Fibroblast of the aortic adventitia (primary cell): ENCODE measurements at places on chromosomes 3 and 15. TPM values are rescaled to one million over a fixed set of nuclear protein-coding genes. Genes with fewer than 3 reads are reported as not detected.

- DNase-seq: no peak
These were observed 394.2 kb upstream of the ROBO2 start for GRCh38 chr3:76645724-76646123.

GRCh38 chr15:68112706-68113105, 58.6 kb downstream of the PIAS1 start:
- DNase-seq: no peak

DNA sequence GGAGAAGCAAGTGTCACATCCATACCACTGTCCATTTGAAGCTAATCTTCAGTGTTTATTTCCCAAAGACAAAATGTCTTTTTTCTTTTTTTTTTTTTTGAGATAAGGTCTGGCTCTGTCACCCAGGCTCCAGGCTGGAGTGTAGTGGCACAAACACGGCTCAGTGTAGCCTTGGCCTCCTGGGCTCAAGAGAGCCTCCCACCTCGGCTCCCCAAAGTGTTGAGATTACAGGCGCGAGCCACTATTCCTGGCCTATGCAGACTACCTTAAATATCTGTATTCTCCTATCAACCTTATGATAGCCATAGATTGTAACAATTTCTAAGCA, 27.7 kb upstream of the VPS33B start:
- DNase-seq: no peak

The B2M gene
- total RNA-seq: 2,390 and 3,757 TPM in 2 replicates
